ENCODE measurements at places on chromosomes 16 and 17.

- DNase-seq, result peak; percentile 76
These were observed 15.9 kb upstream of the ANKRD40CL start for GRCh38 chr17:50783193-50783660.

DNA sequence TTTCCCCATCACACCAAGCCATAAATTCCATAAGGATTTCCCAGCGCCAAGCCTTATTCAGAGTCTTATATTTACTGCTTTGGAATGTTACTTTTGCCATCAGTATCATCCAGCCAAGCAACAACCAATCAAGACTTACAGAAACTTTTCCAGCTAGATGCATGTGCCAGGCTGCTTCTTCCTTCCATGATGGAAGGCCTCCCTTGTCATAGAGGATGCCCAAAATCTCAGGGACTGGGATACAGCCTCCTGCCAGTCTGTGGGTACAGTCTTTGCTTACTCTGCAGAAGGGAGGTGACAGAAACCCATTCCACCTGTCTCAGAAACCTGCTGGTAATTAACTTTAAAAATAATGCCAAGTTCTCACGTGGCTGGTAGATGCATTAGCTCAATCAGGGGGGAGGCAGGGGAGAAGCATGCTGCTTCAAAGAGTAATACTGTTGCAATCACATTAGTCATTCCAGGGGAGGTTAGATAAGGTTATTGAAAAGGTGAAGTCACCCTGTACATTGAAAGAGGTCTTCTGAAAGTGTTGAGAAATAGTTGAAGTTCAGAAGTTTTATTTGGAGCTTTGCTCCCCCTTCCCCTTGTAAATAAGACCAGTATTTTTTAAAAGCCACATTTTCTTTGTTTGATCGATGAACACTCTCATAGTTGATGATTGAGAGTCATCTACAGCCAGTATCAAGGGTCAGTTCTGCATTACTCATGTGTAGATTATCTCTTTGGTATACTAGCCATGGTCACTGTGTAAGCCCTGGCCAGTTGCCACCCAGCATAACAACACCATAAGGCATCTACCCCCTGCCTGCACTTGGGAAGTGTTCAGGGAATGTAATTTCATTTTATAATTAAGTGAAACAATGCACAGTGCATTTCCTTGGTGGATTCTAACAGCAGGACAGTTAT is 22.2 kb downstream of the HLF start:
- DNase-seq, result peak; percentile 52

GRCh38 chr17:81010935-81011334 is 19.3 kb downstream of the CHMP6 start:
- DNase-seq, result no peak

- DNase-seq, result peak; percentile 24
These were observed 821 bp downstream of the SOCS7 start for GRCh38 chr17:38352245-38353085.

DNA sequence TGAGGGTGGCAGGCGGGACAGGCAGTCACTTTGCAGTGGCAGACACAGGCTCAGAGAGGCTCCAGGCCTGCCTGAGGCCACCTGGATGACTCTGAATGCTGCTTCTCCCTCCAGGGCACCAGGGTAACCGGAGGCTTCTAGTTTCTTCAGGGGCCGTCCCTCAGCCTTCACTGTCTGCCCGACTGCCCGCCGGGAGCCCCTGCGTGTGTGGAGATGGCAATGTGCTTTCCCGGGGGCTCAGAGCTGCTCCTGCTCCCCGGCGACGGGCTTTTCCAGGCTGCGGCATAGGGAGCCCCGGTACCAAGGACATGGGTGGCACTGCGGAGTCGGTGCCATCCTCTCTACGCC is 51.5 kb downstream of the CBFA2T3 start:
- DNase-seq, result no peak

GRCh38 chr16:5046914-5047313 is 13.2 kb upstream of the NAGPA start:
- no peak for DNase-seq

- no peak for DNase-seq
These were observed 16.3 kb downstream of the CARHSP1 start for GRCh38 chr16:8852534-8852933.

Measured in fibroblast of skin of back (primary cell).